ENCODE measurements at places on chromosomes 6 and 20. TPM values are rescaled to one million over a fixed set of nuclear protein-coding genes. Genes with fewer than 3 reads are reported as not detected.

CAP2 gene
- 0.63 TPM for total RNA-seq

HCK gene
- not detected for total RNA-seq

SLC17A4 gene
- not detected for total RNA-seq

GRCh38 chr20:62887152-62887859 lies 25.7 kb upstream of the TCFL5 start:
- DNase-seq: peak; percentile 91

DNA sequence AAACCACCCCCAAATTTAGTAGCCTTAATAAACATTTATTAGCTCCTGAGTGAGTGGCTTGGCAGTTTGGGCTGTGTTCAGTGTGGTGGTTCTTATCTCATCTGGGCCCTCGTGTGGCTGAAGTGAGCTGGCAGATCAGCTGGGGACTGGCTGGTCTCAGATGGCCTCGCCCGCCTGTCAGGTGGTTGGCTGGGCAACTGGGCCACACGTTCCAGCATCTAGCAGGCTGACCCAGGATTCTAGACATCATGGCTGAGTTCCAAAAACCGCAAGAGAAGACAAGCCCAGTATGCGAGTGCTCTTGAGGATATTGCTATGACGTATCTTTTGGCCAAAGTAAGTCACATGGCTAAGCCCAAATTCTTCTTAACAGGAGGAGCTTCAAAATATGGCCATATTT lies 28.9 kb downstream of the EIF2S2 start:
- DNase-seq: no peak

- no peak for DNase-seq
These were observed 14.4 kb downstream of the PPP1R3G start for GRCh38 chr6:5099537-5099936.

- no peak for DNase-seq
These were observed 261.2 kb downstream of the FOXC1 start for GRCh38 chr6:1870932-1871331.

- DNase-seq: no peak
These were observed at the start of gene IL20RA for GRCh38 chr6:137044366-137045221. TSS of gene IL20RA (minus strand) at chr6:137044965. CDS start at chr6:137044728, 237 bp downstream.

DNA sequence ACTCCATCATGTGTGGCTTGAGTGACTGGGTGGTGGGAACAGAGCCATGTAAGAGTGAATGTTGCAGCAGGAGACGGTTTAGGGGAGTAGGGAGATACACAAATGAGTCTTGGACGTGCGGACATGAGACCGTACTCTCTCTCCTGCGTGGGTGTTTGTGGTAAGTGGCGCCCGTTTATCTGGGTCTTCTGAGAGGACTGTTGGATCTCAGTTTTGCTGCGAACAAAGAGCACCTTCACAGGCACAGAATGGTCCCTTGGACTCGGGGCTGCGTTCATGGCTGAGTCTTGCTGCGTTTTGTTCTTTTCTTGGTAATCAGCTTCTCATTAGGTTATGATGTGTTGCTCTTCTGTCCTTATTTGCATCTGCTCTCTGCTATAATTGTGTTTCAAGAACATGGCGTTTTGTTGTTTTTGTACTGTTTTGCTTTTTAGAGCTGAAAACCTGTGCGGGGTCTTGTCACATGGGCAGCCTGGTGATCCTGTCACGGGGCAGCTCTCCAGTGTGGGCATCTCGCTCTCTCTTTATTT lies 28.5 kb downstream of the STK35 start:
- DNase-seq: no peak

GRCh38 chr20:24615353-24615752 lies 145.9 kb downstream of the SYNDIG1 start:
- no peak for DNase-seq

GRCh38 chr20:5776077-5776476 lies 25.9 kb downstream of the SHLD1 start:
- DNase-seq: no peak

DNA sequence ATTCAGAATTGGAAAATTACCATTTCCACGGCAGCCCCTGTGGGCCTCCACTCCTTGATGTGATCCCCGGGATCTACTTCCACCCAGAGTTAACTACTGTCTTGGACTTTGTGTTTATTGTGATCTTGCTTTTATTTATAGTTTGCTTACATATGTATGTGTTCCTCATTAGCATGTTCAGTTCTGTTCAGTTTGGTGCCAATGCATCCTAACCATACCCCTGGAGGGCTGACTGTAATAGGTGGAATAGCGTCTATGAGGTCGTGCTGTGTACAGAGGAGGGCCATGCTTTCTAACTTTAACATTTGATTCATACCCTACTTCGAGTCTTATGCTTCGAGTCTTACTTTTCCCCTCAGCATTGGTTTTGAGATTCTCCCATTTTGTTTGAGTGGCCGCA lies 104.3 kb upstream of the SLC24A3 start:
- no peak for DNase-seq

DNA sequence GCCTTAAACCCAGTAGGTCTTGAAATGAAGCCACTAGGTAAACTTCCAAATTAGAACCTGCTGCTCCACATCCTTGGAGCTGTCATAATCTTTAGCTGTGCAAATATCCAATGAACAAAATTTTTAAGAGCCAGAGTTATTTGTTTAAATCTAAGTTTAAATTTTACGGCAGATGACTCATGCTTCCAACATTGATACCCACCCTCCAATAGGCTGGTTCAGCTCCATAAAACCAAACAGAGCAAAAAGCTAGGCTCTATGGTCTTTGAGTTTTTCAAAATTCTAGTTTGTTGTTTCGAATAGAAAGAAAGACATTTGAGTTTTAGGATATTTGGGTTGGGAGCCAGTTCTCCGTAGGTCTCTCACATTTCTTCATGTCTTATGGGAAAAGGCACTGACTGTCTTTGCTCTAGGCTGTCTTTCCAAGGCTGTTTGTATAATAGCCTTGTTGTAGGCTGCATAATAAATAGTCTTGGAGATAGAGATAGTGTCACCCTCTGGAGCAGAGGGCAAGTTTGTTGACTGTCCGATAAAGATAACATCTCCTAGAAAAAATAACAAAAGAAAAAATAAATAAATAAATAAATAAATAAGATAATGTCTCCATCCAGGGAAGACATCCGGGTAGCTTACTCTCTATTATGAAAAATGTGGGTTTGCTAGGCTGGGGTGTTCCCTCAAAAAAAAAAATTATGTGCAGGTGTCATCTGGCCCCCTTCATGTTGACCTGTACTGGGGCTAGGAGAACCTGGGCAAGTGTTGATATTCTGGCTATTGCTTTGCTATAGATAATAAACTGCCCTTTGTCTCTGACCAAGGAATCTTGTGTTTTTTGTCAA lies 36.5 kb downstream of the SLC2A12 start:
- no peak for DNase-seq

Measured in dermis microvascular lymphatic vessel endothelial cell (primary cell).